MV-4-11 (cell line): ENCODE measurements at places on chromosomes 6 and 20.
A peak's percentile ranks its signal among the peaks of the same experiment; 100 is the strongest.

DNA sequence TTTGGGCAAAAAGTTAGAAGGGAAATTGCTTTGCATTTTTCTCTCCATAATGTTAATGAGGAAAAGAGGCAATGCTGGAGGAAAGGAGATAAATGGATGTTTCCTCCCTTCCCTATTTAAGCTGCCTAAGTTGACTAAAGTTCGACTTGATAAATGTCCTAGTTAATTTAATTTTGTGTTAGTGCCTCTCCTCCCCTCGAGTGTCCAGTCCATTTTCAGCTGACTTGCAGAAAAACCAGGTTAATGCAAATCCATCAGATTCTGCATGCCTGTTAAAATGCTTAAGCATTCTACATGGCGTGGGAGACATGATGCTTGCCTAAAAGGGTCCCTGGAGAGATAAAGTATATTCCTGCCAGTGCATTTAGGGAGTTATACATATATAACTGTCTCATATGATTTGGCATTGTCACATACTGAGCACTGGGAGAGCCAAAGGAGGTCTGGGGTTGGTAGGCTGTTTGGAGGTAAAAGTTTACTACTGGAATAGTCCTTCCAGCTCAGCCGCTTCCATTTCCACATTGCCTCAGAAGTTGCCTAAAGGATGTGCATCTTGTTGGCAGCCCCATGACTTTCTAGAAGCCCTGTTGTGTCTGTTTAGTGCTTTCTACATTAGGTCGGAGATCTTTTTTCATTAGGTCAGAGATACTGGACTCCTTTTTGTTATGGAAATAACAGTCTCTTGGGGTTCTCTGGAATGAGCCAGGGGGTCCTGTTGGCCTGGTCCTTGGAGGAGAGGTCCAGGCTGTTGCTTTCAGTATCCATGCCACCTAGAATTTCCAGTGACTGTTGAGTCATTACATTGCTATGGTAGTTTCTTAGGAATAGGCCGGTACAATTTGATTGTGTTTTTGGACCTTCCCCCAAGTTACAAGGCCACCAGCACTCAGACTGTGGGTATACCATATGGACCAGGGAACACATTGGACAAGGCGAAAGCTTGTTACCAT, 30.4 kb downstream of the JARID2 start:
- DNase-seq, result no peak

DNA sequence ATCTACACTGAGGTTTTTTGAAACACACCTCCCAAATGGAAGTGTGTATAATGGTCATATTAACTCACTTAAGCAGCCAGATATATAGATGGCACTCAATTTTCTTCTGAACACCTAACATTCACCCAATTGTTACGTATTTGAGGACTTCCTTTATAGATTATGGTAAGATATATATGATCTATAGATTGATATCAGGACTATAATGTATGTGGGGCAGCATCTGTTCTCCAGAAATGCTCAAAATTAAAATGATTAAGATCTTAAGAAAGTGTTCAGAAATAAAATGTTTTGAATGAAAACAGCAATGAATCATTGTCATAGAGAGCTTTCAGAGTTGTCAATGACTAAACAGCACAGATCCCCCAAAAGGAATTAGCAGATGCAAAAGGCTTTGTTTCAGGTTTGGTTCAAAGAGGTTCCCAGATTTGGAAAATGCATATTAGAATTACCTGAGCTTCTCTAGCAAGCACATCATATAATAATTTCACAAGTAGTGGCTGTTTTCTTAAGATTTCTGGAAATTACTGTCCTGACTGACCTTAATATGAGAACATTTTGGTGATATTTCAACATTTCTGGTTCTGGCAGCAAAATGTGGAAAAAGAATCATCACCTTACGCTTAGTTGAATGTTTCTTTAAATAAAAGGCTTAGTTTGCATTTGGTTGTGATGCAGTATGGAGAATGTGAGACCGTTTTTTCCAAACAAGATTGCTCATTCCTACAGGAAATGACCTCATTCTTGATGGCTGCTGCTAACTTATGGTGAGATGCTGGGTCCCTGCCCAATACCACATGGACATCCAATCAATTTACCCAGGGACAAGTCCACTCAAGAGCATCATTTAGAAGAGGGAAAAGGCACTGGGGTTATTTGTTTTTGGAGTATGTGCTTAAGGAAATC, 31.5 kb downstream of the TRAF3IP2 start:
- DNase-seq, result peak; percentile 21

GRCh38 chr20:21166801-21167200, 40.9 kb downstream of the KIZ start:
- DNase-seq, result peak; percentile 94

GRCh38 chr6:93272896-93273295, 146.5 kb downstream of the EPHA7 start:
- no peak for DNase-seq

DNA sequence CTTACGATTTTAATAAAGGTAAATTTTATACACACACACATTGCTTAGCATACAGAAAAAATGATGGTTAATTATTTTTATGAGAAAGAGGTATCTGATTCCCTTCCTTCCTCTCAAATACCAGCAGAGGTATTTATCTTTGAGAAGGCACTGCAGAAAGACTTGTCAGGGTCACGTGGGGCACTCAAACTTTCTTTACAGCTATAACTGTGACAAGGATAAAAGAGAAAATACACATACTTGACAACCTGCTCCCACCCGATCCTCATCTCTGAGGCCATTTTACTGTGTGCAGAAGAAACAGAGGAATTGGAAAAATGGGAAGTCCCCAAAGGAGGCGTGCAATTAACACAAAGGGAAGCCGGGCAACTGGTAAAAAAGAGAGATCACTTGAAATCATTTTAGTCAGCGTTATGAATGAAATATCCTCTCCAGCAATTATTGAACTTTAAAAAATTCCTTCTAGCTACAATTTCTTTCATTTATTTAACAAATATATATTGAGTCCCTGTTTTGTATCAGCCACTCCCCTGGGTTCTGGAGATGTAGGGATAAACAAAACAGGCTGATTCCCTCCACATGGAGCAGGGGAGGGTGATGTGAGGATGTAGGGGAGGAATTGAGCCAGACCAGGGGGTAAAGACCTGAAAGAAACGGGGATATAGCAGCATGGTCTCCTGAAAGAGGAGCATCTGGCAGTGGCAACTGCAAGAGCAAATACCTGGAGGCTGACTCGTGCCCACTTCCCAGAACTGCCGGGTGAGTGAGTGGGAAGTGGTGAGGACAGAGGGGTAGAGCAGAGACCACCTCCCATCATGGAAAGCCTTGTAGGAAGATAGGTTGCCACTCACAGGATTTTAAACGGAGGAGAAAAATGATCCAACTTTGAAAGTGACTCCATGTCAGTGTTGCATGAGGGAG, 510.3 kb downstream of the KIF16B start:
- DNase-seq, result no peak

DNA sequence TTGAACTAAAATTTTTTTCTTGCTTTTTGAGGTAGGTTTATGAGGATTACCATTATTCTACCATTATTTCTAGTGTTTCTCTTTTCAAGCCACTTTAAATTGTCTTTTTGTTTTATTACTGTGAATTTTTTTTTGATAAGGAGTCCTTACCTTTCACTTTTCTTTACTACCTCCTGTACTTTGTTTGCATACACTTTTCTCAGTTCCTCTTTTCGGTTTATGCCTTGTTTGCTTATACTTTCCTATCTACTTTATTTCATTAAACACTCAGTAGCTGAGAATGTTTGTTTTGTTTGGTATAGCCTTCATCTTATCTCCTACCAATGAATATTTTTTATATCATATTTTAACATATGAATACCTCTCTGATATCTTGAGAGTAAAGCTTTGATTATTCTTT, 147.9 kb downstream of the TFAP2B start:
- DNase-seq, result no peak

- DNase-seq, result no peak
These were observed 28.4 kb downstream of the GPX6 start for GRCh38 chr6:28486988-28487742.

- no peak for DNase-seq
These were observed 89.4 kb upstream of the TNFAIP3 start for GRCh38 chr6:137777687-137778075.

DNA sequence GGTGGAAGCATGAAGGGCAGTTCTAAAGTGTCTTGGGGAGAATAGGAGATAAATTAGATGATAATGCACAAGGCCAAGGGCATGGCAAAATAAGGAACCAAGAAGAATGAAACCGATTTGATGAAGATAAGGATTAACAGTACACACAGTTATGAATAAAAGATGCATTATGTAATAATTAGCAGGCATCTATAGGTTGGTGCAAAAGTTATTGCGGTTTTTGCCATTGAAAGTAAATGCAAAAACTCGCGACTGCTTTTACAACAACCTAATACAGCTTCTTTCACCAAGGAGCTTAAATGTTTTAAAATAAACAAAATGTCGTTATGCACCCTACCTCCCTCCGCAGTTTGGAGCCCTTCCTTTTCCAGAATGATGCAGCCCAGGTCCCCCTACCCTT, 29.0 kb downstream of the MAS1 start:
- DNase-seq, result peak; percentile 38

GRCh38 chr20:37524859-37525708, 2.6 kb downstream of the BLCAP start:
- DNase-seq, result no peak

- DNase-seq, result no peak
These were observed 320.2 kb upstream of the CHD6 start for GRCh38 chr20:41938353-41938752.

- DNase-seq, result peak; percentile 75
These were observed 2.0 kb downstream of the TRAM2 start for GRCh38 chr6:52574709-52575501.

- DNase-seq, result no peak
These were observed 16.7 kb upstream of the BLCAP start for GRCh38 chr20:37544386-37544785.

DNA sequence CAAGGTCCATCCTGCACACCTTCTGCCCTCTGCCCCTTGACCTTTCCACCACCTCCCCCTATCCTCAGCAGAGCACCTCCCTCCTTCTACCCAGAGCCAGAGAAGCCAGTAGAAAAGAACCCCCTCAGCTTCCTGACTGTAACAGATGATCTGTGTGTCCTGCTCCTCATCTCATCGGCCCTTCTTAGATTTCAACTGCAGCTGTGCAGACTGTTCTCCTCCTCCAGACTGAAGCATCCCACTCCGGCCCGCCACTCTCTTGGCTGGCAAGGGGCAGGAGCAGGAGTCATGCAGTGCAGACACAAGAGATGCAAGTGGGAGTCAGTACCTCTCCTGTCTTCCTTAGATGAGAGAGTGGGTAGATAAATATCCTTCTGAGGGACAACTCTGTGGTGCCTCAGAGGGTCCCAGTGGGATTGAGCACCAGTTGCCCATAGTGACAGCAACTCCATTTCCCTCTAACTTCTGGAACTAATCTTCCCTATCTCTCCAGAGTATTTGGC, 163.5 kb upstream of the MLN start:
- no peak for DNase-seq

DNA sequence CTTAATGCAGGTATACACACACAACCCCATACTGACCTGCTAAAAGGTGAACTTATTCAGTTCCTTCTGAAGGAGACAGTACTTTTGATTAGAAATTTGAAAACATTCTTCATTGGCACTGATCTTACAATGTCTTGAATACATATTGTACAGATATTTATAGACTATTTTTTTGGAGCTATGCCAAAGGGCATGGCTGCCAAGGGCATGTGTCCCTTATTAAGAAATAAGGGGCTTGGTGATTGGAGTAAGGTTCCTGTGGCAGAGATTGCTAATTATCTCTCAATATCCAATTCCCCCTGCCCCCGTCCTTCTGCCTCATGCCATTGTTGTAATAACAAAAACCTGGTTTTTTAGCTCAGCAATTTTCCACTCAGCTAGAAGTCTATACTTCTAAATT, 355.9 kb downstream of the FARS2 start:
- no peak for DNase-seq

DNA sequence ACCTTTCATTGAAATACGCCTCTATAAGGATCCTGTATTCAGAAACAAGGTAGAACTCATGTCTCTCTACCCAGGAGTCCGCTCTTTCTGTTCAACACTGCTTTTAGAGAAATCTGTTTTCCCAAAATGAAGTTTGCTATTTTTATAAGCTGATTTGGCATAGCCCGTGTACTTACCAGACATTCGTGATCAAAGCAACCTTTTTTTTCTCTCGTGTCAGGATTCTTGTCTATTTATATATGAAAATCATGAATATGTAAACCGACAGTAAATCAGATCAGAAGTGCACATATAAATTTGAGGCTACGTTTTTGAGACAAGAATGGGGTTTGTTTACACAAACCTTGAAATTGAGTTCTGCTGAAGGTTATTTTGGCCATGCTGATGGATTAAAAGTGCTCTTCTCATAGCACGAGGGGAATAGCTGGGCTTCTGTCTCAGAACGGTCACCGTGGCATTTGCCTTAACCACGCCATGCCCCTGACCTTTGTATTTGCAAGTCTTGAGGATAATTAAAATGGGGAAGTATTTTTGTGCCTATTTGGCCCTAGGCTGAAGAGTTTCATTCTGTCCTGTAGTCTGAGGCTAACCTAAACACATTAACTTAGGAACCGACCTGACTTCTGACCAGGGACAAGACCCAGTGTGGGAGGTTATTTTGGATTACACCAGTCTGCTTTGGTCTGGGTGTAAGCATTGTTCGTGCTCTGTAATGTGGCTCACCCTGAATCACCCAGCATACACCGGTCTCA, 118.6 kb downstream of the MAP3K4 start:
- peak; percentile 77 for DNase-seq
